AG04450 (cell line): ENCODE measurements at places on chromosomes 5 and 9.
A peak's percentile ranks its signal among the peaks of the same experiment; 100 is the strongest.

- DNase-seq, result no peak
These were observed 220.9 kb downstream of the MAPKAP1 start for GRCh38 chr9:125486152-125486508.

- no peak for DNase-seq
These were observed 125.3 kb downstream of the CRB2 start for GRCh38 chr9:123481209-123481865.

GRCh38 chr5:150272531-150272930 is 17.0 kb downstream of the CAMK2A start:
- DNase-seq, result no peak

GRCh38 chr9:88258024-88258423 is 119.7 kb upstream of the SPATA31C2 start:
- no peak for DNase-seq

- no peak for DNase-seq
These were observed 11.8 kb upstream of the HEXB start for GRCh38 chr5:74673011-74673790.

DNA sequence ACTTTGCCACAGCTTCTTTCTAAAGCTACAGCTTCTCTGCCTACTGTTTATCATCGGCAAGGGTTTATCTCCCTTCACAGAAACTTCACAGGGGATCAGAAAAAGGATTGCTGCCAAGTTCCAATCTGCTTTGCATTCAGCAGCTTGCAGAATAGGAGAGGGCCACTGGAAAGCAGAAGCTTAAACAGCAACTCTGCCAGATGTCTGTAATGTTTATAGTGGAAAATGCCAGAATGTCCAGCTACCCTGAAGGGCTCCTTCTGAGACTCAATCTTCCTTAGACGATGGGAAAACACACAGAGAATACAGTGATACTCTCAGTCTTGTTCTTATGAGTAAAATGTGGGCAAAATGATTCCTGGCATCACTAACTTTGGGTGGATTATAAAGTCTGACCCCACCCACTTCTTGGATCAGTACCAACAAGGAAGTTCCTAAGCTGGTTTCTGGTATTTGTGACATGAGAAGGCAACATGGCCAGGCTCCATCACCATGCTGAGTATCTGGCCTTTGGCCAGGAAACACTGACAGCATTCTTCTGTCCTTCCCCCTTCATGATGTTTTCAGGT is 19.0 kb downstream of the STOM start:
- peak; percentile 86 for DNase-seq

DNA sequence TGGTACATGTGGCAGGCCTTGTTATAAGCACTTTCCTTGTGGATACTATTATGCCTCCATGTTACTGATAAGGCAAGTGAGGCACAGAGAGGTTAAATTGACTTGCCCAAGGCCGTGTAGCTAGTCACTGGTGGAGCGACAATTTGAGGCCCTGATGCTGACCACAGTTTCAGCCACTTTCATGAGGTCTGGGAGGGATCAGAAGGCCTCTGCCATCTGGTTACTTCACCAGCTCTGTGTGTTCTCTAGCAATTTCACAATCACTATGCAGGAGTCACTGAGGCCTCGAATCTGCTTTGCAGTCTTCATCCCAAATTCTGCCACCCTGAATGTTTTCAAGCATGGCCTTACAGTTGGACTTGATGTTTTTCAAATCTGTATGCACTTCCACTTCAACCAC is 9.1 kb downstream of the LRRC70 start:
- no peak for DNase-seq

- no peak for DNase-seq
These were observed 45.2 kb upstream of the IL6ST start for GRCh38 chr5:56039985-56040384.

DNA sequence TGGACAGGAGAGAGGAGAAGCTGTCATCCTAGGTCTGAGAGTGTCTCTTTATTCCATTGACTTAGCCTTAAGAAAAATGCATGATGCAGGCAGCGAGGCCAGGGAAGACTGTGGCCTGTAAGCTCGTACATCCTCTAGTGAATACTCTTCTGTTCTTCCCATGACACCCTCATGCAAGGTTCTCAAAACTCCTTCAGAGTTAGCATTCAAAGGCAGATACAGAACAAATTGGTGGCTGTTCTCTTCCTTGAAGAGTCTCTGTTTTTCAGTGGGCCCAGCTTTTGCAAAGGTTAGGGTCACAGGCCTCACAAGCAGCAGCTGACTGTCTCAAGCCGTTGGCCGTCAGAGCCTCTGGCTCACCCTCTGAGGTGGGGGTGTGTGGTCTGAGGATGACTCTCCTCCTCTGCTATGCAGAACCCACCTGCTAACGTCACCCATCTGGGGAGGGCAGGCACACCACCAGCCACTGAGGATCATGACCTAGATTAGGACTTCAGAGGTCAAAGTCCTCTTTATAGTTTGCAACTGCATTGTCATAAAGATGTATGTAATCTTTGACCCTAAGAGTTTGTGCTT is 15.1 kb downstream of the ADCY2 start:
- DNase-seq, result no peak

DNA sequence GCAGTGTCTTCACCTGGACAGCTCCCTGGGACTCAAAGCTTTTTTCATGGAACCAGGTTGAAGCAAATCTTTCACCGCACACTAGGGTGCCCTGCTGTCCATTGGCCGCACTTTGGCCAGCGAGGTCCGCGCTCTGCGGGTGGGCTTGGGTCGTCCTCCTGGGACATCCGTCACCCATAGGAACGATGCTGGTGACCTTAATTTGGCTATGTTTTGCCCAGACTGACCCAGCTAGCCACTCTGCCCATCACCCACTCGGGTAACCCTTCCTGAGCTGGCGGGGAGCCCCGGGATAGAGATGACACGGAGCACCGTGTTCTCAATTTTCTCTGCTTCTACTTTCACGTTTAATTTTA is 25.9 kb downstream of the ZDHHC11B start:
- DNase-seq, result no peak

GRCh38 chr9:80701061-80701460 is 988.3 kb downstream of the TLE1 start:
- no peak for DNase-seq

GRCh38 chr9:35659340-35659739 is 1.2 kb downstream of the CCDC107 start:
- DNase-seq, result no peak

- DNase-seq, result no peak
These were observed 33.7 kb downstream of the LAMC3 start for GRCh38 chr9:131042666-131043065.

DNA sequence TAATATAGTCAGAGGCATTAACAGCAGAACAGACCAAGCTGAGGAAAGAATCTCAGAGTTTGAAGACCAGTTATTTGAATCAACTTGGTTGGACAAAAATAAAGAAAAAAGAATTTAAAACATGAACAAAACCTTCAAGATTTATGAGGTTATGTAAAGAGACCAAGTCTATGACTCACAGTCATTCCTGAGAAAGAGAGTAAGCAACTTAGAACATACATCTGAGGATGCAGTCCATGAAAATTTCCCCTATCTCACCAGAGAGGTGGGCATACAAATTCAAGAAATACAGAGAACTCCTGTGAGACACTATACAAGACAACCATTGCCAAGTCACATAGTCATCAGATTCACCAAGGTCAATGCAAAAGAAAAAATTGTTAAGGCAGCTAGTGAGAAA is 17.4 kb upstream of the C9orf72 start:
- no peak for DNase-seq

- no peak for DNase-seq
These were observed 38.2 kb downstream of the C5orf15 start for GRCh38 chr5:133930061-133930812.

GRCh38 chr5:116681334-116682013 is 106.9 kb upstream of the SEMA6A start:
- no peak for DNase-seq

GRCh38 chr9:6197330-6197729 is 18.3 kb upstream of the IL33 start:
- DNase-seq, result no peak

GRCh38 chr9:33291901-33292300 is 1.6 kb downstream of the NFX1 start:
- DNase-seq, result no peak

GRCh38 chr5:89596821-89597220 is 713.8 kb upstream of the MEF2C start:
- DNase-seq, result no peak

DNA sequence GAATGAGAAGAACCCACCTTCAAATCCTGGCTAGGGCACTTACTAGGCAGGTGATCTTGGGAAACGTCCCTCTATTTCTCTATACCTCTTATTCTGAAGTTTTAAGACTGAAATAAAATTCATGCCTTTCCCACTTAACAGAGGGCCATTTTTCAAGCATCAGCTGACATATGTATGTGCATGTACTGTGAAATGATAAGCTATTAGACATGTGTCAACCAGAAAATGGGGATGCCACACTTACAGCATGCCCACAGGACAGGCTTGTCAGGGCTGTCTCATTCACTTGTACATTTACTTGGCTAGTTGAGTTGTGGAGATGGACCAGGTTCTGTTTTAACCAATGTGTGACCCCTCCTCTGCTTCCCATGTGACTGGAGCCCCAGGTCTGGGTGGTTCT is 78.5 kb downstream of the C9orf152 start:
- no peak for DNase-seq

GRCh38 chr5:135207866-135208265 is 173.8 kb upstream of the PITX1 start:
- no peak for DNase-seq

GRCh38 chr9:77569335-77569734 is 78.8 kb downstream of the GNA14 start:
- no peak for DNase-seq

- DNase-seq, result no peak
These were observed 422.7 kb downstream of the TLE1 start for GRCh38 chr9:81266674-81267073.

DNA sequence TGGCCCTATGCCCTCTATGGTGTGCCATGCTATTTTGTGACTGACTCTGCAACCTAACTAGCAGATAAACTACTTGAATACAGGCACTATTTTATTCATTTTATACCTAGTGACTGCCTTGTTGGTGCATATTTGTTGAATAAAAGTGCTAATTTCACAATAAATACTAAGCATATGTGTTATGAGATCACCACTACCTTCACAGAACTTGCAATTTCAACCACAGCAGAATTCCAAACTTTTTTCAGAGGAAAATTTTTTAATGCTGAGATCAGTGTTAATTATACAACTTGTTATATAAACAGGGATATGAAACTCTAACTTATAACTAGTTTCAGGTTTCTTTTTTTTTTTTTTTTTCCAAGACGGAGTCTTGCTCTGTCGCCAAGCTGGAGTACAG is 94.8 kb downstream of the NR3C1 start:
- no peak for DNase-seq

DNA sequence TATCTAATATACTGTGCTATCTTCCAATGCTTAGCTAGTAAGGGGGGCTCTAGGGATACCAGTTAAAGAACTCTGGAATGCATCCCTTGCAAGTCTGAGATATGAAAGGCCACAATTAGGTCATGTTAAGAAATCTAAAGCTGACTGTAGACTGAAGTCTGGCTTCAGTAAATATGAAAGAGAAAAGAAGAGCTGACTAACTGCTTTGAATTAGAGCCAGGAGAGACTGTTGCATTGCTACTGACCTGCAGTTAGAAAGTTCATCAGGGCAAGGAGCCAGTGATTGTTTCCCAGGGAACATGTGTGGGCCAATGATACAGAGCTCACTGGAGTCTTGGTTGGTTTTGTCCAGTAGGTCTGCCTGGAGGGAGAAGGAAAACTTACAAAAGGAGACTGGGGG is 472.1 kb upstream of the TNC start:
- peak; percentile 88 for DNase-seq

GRCh38 chr5:53946405-53947100 is 363.8 kb downstream of the ARL15 start:
- no peak for DNase-seq

- no peak for DNase-seq
These were observed 7.0 kb downstream of the NR3C1 start for GRCh38 chr5:143396353-143396940.

DNA sequence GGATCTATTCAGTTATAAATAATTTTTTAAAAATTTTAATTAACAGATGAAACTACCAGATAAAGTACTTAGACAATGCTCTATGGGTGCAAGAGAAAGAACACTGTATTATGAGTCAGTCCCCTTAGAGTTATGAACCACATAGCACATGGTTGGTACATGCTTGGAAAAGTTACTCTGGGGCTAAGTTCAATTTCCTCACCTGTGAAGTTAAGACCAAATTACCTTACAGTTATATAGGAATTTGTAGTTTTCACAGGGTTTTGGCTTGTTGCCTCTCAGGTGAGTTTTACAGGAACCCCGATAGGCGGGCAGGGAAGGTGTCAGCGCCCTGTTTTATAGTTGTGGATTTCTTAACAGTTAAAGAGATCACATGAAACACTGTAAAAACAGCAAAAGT is 1.2 kb downstream of the PANK3 start:
- DNase-seq, result no peak

GRCh38 chr5:79736528-79737514 is 47.2 kb downstream of the CMYA5 start:
- DNase-seq, result no peak

DNA sequence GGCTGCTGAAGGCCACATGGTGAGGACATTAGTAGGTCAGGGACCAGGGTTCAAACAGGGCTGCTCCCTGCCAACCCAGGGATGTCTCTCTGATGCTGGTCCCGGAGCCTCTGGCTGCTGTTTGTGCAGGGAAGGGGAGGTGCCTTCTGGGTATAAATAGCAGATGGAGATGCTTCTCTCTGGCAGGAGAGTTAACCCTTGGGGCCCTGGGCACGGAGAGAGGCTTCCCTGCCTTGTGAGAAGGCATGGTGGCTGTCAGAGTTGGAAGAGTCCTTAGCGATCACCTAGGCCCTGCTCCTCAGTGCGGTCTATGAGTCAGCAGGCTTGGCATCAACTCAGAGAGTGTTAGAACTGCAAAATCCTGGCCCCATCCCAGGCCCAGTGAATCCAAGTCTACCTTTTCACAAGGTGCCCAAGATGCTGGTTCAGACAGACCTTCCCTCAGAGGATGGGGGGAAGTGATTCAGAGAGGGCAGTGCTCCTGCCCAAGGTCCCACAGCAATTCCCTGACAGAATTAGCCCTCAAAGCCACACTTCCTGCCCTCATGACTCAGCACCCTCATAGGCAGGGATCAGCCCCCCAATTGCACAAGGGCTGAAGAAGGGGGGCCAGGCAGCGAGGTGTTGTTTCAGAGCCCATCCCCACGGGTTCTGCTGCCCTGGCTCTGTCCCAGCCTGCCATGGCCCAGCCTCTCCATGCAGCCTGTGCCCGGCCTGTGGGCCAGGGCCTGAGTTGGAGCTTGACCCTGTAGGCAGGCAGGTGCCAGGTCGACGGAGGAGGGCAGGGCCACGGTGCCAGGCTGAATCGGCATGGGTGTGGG is 25.6 kb downstream of the CAMK2A start:
- peak; percentile 65 for DNase-seq

GRCh38 chr9:85428230-85428629 is 313.5 kb downstream of the AGTPBP1 start:
- no peak for DNase-seq

GRCh38 chr5:137822158-137822764 is 45.4 kb upstream of the MYOT start:
- peak; percentile 3 for DNase-seq

DNA sequence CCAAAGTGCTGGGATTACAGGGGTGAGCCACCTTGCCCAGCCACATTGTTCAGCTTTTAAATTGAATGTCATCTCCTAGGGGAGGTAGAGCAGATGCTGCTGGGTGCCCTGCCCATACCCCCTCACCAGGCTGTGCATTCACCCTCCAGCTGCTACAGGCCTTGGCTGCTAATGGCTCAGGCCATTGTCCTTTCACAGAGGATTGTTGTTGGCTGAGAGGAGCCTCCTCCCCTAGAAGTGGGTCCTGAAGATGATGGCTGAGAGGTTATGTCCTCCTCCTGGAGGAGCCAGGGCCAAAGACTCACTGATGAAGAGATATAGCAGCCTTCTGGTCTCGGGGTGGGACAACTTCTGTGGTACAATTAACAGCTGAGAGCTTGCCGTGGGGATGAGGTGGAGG is 74.6 kb downstream of the PHAX start:
- no peak for DNase-seq
